ENCODE measurements at places on chromosomes 16 and 17.

DNA sequence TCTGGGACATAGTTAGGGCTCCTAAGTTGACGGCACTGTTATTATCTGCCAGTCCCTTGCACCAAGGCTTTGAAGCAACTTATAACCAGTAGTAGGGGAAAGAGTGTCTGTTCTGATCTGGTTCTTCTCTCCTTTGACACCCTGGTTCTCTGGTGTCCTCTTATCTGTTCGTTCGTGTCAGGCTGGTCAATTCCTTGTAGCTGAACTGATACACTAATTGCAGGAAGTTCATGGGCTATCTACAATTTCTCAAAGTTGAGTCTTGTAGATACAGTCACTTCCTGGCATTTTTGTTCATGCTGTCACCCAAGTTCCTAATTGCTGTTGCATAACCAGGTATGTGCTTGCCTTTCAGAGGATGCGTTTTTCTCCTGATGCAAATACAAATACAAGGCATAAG, 17.3 kb upstream of the MYO1D start:
- DNase-seq = no peak

DNA sequence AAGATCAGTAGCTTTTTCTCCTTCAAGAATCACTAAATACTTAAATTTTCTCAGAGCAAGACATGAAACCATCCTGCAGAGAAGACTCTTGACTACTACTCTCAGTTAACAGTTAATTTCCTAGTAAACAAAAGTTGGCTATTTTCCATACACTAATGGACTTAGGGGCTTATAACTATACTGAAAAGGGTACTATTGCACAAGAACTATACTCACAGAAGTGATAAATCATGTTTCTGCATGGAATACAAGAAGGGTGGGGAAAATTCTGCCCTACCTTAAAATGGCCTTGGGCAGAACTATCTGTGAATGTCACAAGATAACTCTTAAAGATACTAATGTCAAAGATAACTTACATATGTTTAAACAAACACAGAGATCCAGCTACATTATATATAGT, 12.5 kb downstream of the ZNF652 start:
- DNase-seq = no peak

DNA sequence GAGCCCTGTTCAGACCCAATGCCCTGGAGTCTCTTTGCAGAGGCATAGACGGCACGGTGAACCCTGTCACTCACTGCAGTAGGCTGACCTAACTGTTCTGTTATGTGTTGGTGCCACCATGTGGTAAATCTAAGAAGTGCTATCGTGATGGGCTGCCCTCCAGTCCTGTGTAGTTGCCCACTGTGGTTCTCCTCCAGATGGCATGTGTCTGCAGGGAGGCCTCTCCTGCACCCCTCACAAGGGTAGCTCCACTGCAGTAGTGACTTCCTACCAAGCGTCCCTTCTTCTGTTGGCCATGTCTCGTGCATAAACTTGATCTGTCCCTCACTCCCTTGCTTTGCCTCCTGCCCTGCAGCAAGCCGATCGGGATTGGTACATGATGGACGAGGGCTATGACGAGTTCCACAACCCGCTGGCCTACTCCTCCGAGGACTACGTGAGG, 5.8 kb downstream of the DHX38 start:
- DNase-seq = peak; percentile 8

DNA sequence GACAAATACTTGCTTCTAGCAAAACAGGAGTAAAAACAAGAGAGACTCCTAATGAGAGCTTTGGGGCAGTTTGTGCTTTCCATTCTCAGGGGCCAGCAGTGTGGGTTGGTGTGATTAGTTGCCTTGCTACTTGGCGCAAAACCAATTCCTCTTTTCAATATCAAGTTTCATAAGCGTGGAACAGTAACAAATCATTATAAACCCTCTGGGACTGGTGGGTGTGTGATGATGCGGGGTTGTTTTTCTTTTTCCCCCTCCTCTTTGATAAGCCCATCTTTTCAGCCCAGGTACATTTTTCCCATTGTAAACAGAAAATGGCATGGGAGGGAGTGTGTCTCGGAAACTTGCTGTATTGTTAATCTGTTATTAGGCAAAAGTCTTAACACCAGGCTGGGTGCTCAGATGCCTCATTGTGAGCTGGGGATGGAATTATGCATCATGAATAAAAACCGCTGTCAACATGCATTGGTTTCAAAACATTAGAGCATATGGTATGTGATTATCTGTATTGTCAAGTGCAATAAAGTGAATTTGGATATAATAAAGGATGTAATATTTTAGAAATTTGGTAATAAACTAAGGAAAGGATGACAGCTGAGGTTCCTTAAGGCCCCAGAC, 166.4 kb downstream of the CCDC182 start:
- DNase-seq = no peak

GRCh38 chr16:79008036-79008868, 592.3 kb downstream of the MAF start:
- no peak for DNase-seq

GRCh38 chr16:85765211-85765610, 14.3 kb upstream of the C16orf74 start:
- DNase-seq = no peak

- no peak for DNase-seq
Measured at GRCh38 chr16:50667497-50668367, 13.4 kb downstream of the SNX20 start.

- DNase-seq = no peak
Measured at GRCh38 chr17:60330731-60331130, 61.2 kb downstream of the USP32 start.

- peak; percentile 85 for DNase-seq
Measured at GRCh38 chr17:80260069-80260535, 550 bp upstream of the RNF213 start.

GRCh38 chr17:42686520-42687128, 4.3 kb downstream of the CNTNAP1 start:
- DNase-seq = no peak

DNA sequence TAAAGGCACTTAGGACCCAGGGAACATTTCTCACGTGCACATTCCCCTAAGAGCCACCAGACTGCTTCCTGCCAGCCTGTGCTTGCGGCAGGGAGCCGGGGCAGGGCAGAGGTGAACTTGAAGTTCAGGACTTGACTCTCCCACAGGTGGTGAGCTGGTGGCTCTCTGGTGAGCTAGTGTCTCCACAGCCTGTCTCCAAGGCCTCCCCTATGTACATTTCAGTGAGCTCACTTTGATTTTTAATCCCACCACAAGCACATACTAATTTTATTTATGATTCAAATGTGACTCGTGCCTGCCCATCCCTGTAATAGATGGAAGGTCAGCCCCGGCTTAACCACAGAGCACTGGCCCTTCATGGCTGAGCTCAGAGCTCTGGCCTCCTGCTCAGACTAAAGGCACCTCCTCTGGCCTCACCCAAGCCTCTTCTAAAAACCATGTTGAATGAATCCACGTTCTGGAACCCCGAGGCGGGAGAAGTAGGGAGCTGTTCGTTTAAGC, 9.2 kb downstream of the SNN start:
- peak; percentile 47 for DNase-seq

All from MG63 (cell line).